ENCODE measurements at places on chromosomes 6 and 20.

DNA sequence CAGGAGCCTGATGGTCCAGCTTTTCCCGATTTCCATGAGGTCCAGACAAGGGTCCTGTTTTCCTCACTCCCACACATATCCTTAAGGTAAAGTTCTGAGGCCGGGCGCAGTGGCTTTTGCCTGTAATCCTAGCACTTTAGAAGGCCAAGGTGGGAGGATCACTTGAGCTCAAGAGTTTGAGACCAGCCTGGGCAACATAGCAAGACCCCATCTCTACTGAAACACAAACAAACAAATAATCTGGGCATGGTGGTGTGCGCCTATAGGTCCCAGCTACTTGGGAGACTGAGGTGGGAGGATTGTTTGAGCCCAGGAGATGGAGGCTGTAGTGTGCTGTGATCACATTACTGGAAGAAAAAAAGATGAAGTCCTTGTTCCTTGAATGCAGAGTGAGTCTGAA is 53.2 kb upstream of the IYD start:
- DNase-seq, result no peak

DNA sequence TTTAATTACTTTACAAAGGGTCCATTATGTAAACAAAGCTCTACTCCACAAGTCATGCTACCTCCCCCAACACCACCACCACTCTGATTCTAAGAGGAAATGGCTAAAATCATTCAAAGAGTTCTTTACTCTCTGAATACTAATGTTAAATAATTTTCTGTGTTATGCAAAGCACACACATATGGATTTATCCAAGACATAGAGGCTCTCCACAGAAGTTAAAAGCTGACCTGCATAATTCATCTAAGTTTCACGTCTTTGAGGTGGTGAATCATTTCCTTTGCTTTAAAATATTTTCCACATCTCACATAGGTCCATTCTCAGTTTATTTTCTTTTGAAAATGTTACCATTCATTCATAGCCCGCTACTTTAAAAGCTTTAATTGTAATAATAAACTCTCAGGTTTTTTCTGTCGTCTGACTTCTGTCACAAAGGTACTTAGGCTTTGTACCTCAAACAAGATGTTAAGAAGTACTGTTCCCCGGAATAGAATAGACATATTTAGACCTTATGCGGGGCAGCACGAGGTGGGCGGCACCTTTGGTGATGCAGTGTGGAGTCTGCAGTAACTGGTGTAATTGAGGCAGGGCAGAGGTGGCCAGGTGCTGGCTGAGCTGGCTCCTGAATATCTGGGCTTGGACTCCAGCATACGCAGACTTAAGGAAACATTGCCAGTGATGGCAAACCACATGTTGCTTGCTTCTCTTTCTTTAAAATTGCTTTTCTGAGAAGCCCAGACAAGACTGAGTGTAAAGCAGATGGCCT is 55.8 kb downstream of the KIF6 start:
- no peak for DNase-seq

GRCh38 chr6:26556263-26557070 is 18.3 kb downstream of the HMGN4 start:
- no peak for DNase-seq

DNA sequence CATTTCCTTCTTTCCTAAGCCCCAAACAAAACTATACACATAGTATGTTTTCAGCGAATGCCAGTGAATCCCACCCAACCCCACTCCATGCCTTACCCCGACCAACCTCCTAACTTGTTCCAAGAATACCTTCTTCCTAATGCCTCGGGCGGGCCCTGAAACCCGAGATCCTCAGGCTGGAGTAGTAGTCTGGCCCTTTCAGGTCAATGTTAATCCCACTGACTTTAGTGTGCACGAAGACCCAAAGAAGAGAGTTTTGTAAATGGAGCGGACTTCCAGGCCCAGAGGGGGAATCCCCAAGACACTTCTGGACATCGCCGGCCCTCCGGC is 394 bp downstream of the YIPF3 start:
- no peak for DNase-seq

GRCh38 chr6:75124983-75125382 is 80.9 kb downstream of the COL12A1 start:
- DNase-seq, result no peak

GRCh38 chr6:13874191-13874549 is 50.6 kb upstream of the RNF182 start:
- DNase-seq, result no peak

- no peak for DNase-seq
These were observed 656 bp downstream of the RTEL1 start for GRCh38 chr20:63658749-63659187.

DNA sequence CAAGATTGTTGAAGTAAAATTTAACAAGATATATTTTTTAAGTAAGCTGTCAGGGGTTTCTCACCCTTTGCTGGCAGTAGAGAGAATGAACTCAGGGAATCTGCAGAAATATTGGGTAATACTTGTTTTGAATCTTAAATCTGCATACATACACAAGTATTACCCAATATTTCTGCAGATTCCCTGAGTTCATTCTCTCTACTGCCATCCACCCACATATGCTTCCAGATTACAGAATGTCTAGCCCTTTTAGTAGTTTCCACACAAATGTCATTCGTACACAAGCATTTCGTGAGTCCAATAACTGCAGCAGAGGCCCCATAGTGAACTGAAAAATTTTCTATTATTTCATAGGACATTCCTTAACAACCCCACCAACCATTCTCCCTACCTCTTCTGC is 69.6 kb upstream of the TNFRSF21 start:
- no peak for DNase-seq

- DNase-seq, result no peak
These were observed 111.9 kb downstream of the FRK start for GRCh38 chr6:115948751-115949150.

DNA sequence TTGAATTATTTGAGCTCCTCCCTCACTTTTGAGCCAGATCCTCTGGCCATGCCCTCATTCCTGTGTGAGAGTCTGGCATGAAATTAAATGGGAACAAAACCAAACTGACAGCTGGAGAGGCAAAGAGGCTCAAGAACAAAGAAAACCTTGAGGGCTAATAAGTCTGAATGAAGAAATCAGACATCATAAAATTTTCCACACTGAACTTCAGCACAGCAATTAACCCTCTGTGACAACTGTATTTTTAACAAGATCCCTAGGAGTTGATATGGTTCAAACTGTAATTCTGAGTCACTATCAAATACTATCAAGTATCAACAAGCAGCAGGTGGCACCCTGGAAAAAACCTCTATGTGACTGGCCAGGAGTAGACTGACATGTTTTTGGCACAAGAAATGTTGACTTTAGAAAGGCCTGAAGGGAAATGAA is 109.4 kb upstream of the EMILIN3 start:
- no peak for DNase-seq

DNA sequence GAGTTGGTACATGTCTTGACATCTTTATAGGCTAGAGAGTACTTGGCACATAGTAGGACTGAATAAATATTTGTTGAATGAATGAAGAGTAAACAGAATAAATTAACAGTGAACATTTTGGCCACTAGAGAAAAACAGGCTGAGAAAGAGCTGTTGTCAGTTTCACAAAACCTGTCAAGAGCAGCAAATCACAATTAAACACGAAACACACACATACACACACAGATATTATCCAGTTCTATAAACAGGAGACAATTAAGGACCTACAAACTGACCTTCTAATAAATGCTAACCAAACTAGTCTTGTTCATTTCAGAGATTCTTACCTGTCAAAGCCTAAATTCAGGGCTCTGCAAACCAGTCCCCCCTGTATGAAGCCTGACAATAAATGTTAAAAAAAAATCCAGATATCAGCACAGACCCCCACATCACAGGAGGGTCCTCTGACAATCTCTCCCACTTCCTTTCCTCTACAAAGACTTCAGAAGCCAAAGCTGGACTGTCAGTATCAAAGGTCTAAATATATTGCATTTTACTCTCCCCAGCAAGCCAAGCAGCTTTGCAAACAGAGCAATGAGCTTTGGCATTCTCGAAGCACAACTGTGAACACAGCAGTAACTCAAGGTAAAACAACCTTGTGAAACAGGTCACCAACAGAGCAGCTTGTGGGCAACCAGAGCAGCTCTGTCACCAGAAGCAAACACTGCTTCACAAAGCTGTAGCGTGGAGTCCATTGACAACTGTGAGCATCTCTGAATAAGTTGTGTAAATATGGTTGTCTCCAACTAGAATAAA is 229.9 kb downstream of the TBXT start:
- DNase-seq, result no peak

DNA sequence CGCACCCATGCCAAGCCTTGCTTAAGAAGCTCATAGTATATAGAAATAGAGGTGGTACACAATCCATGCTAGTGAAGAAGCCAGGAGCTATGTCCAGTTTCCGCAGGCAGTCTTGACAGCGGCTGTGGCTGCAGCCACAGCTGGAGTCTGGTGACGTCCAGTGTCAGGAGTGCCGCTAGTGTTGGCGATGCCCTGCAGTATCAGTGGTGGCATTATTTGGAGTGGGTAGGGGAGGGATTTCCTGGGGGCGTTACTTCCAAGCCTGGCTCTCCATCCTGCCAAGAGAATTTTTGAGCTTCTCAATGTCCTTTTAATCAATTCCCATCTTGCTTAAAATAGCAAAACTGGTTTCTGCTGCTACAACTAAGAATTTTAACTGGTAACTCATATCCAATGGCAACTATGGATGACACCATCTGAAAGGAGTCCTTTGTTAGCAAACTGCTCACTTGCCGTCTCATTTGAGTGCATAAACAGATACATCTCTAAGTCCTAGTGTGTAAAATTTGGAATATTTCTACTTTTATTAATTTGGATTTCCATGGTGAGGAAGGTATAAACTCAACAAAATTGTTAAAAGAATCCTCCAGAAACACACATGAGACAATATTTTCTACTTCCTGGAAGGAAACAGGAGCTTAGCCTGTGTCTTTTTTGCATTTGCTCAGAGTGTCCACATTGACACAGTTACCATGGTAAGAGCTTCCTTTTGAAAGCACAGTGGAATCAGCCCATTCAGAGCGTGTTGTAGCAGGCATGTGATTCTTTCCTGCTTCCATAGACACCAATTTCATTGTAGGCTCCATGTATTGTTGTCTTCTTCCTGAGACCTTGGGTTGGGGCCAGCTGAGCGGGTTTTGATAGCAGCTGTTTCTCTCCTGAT is 44.6 kb upstream of the PXDC1 start:
- no peak for DNase-seq

- no peak for DNase-seq
These were observed 30.2 kb upstream of the FOXP4 start for GRCh38 chr6:41515995-41516394.

GRCh38 chr20:58421497-58421850 is 32.4 kb downstream of the VAPB start:
- no peak for DNase-seq

GRCh38 chr20:44598423-44599305 is 16.3 kb downstream of the PKIG start:
- DNase-seq, result no peak

DNA sequence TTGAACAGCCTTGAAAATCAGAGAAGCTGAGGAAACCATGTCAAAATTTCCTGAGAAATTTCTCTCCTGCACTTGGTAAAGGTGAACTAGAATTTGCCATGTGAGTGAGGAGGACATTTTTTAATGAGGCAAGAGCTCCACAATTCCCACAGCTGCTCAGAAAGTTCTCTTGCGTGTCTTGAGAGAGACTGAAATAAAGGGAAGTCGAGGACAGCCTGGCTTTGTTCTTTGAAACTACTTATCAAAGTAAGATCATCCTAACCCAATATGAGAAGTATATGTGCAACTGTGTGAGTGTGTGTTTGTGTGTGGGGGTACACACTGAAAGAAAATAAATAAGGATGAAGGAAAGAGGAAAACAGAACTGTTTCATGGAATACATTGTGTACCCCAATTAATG is 163.4 kb downstream of the SLC24A3 start:
- DNase-seq, result no peak

DNA sequence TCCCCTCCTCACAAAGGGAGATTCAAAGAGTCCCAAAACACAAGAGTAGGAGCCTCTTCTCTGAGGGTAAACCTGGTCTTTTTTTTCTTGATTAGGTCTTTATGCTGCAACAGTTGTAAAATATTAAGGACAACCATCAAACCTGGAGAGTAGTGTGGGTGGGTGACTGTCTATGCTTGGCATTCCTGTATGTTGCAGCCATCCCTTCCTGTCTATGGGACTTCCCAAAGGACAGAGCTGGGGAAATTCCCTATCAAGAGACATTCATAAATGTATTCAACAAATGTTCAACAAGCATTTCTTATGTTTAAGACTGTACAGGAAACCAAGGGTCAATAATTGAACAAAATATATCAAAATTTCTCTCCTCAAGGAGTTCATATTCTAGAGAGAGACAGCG is 5.5 kb downstream of the BTN2A2 start:
- DNase-seq, result no peak

DNA sequence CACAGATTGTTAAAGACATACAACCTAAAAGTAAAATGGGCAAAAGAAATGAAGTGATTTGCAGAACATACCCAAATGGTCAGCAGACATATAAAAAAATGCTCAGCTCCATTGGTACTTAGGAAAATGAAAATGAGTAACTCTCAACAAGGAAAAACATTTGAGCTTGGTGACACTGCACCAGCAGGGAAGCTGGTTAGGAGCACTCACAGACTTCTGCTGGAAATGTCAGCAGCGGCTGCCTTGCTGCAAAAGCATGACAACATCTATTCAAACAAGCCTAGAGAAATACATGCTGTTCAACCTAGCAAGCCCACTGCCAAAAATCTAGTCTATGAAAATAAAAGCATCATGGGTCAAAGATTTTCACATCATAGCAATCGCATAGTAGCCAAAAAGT is 99.0 kb upstream of the FOXQ1 start:
- DNase-seq, result no peak

DNA sequence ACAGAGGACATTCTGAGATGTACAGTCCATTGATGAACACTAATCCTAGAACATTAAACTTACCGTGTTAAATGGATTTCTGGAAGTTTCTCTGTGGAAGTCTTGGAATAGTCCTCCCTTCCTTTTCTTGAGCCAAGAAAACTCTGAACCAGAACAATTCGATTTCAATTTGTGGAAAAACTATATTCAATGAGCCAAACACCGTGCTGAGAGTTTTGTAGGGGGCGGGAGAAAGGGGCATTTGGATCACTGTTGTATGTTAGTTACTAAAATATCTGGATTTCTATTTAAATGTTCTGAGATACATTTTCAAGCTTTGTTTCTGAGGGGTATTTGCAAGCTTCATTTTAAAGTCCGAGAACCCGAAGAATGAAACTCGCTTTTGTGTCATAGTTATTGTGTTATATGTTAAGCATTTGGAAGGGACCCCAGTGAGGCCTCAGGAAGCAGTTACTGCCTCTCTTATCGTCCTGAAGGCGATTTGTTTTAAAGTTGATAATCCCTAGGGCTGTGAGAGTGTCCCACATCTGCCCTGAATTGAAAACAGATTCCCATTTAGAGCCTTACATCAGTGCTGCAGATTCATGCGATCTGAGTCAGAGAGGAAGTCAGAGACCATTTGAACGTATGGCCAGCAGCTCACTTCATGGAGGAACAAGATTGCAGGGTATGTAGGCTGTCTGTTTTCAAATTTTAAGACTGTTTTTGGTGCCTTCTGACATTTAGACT is 70.8 kb upstream of the SASH1 start:
- no peak for DNase-seq

- DNase-seq, result no peak
These were observed 147.5 kb downstream of the BCAS1 start for GRCh38 chr20:53922901-53923314.
